ENCODE measurements at places on chromosomes 6 and 20.

GRCh38 chr6:18978337-18979128, 591.4 kb downstream of the RNF144B start:
- no peak for DNase-seq

DNA sequence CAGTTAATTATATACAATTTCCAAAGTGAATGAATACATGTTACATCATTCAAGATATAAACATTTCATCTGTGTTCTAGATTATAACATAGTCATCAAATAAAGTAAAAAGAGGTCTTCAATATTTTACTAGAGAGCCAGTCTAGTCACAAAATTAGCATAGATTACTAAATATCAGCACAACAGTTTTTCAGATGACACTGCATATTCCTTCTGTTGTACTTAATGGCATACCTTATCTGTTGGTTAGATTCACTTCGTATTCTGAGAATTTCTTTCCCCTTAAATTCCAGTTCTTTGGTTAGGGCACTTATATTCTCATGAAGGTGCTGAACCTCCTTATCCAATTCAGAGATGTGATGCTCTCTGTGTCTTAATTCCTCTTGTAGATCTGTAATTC, 39.8 kb upstream of the MCM9 start:
- DNase-seq, result no peak

DNA sequence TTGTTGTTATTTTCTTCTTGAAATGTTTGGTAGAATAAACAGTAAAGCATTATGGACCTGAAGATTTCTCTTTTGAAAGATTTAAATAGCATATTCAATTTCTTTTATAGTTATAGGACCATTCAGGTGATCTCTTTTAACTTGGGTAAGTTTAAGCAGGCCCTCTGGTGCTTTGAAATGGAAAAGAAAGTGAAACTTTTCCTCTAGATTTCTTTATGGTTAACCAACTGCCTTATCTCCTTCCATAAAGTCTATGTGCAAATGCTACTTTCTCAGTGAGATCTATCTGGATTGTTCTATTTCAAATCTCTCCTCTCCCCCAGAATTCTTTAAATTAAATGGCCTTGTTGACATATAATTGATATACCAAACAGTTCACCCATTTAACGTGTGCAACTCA, 54.0 kb downstream of the PHACTR2 start:
- no peak for DNase-seq

- no peak for DNase-seq
These were observed 34.7 kb downstream of the EZR start for GRCh38 chr6:158784505-158784904.

Measured in GM04503 (cell line).